ENCODE measurements at places on chromosomes 5 and 9. TPM values are rescaled to one million over a fixed set of nuclear protein-coding genes. Genes with fewer than 3 reads are reported as not detected.
A peak's percentile ranks its signal among the peaks of the same experiment; 100 is the strongest.

The ENG gene
- 1.8 TPM for total RNA-seq

The IPPK gene
- 12.9 TPM for total RNA-seq

GRCh38 chr5:143174714-143175398 is 228.6 kb downstream of the NR3C1 start:
- no peak for DNase-seq

GRCh38 chr5:158812408-158812807 is 287.3 kb downstream of the EBF1 start:
- peak; percentile 32 for DNase-seq

- no peak for DNase-seq
Measured at GRCh38 chr5:119177226-119177625, 106.3 kb downstream of the DMXL1 start.

DNA sequence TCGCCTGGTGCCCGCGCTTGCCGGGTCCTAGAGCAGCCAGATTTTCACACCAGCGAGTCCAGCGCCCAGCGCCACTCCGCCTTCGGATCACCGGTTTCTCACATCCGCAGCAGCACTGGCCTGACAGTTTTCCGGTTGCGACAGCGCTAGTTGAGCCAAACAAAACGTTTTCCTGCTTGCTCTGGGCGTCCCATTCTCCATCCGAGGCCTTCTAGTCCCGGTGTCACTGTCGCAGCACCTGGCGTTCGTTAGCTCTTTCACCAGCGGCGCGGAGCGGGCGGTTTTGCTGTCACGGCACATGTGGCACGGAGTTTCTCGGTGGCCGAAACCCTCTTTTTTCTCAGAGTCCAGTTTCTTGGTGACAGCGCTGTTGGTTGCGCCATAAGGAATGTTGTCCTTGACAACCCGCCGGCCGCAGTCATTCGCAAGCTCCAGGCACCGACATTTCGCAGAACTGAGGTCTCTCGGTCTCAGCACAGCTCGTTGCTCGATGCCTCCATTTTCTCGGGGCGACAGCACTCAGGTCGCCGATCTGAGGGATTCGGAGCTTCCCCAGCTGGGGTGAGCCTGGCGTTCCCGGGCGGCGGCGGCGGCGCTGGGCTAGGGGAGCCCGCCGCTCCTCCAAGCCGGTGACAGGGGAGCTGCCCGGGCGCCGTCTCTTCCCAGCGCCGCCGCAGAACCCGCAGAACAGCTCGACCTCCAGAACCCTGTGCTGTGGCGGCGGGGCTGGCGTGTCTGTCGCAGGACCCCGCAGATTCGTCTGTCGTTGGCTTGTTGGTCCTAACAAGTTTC is 47.8 kb downstream of the ANXA2R start:
- peak; percentile 75 for DNase-seq

DNA sequence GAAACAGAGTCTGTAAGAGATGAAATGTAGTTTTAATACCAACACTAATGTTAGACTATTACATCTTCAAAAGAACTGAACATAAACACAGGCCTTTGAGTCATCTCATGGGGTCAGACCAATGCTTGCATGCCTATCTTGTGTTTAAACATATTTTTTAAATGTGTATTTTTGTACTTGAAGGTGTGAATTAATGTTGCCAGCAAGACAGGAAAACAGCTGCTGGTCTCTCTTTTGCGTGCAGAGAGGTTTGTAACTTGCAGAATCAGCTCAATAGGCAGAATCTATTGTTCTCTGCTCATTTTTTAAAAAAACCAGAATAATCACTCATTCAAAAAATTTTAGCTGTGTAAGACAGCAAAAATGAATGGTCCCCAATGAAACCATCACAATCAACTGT is 180.2 kb downstream of the ALDH1A1 start:
- no peak for DNase-seq

DNA sequence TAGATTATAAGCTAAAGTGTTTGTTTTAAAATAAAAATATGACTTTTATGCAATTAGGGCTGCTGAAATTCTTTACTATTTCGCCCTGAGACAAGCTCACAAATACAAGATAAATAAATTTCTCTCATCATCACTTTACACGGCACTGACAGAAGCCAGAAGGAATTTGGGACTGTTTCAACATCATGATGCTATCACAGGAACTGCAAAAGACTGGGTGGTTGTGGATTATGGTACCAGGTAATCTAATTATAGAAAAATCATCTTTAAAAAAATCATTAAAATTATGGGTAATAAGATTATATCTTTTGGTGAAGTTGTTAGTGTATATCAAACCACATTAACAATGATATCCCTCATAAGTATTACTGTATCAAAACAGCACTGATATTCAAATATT is 95.0 kb downstream of the MAN2A1 start:
- no peak for DNase-seq

DNA sequence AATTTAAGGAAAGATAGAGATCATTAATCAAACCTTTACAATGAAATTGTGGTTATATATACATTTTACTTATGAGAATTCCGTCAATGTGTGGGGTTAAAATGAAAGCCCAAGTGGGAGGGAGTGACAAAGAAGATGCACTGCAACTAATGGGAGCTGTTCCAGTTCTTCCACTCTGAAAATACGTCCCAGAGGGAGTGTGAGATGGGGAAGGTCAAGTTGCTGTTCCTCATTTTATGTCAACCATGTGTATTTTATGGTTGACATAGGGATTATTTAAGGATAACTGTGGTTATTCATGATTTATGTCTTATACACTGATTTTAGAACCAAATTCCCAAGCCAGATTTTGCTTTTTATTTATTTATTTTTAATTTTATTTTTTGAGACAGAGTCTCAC is 14.2 kb upstream of the RGS3 start:
- no peak for DNase-seq

- no peak for DNase-seq
Measured at GRCh38 chr5:74889523-74890105, 23.4 kb upstream of the FAM169A start.
